CD4-positive, CD25-positive, alpha-beta regulatory T cell (primary cell): ENCODE measurements at places on chromosomes 3 and 15. TPM values are rescaled to one million over a fixed set of nuclear protein-coding genes. Genes with fewer than 3 reads are reported as not detected.

GRCh38 chr15:90691982-90692773 is 25.0 kb upstream of the BLM start:
- no peak for DNase-seq

Gene TPRG1
- 5.5 TPM for total RNA-seq

DNA sequence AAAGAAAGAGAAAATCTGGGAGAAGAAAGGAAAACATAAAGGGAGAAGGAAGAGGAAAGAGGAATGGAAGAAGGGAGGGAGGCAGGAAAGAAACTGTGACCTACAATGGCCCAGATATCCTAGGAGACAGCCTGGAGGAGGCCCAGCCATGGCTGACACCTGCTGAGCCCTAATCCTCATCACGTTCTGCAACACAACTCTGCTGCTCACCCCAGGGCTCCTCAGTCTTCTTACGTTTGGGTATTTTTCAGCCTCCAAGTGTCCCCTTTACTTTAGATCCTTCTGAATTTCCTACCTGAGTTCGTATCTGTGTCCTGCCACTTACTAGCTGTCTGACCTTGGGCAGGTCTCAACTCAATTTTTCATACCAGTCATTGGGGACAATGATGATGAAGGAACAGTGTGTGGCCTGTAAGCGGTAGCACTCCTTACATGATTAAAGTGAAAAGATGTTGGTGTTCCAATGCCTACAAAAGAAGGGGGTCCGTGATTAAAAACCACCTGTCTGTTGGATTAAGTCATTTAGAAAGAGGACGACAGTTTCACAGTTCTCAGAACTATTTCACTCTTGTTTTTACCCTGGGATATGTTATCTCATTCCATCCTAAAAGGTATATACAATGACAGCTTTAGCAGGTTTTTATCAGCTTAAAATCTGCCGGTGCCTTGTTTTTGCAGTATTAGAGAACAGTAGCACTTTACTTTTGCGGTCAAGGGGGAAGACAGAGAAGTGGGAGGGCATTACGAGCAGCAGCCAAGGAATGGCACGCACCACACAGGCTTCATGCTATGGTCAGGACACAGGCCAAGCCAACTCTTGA is 47.4 kb downstream of the CCR4 start:
- peak; percentile 76 for DNase-seq

- no peak for DNase-seq
These were observed 1025.1 kb downstream of the OTOL1 start for GRCh38 chr3:162521669-162522068.

Gene ANKRD34C
- total RNA-seq = not detected

DNA sequence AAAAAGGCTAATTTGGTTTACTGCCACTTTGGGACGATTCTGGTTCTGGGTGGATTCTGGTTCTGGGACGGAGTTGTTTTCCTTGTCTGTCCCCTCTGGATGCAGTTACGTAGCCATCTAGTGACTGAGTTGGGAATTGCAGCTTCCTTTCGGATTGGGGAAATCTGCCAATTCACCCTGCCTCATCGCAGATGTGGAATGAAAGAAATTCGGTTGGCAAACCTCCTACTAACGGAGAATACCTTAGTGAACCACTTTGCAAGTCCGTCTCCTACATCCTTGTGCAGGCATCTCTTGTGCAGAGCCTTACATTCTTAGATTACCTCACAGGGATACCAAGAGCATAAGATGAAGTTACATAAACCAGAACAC is 31.5 kb upstream of the AP4E1 start:
- DNase-seq = peak; percentile 81

Gene ACP3
- not detected for total RNA-seq

Gene SLC22A14
- not detected for total RNA-seq

GRCh38 chr15:93027413-93027812 is 61.6 kb downstream of the RGMA start:
- no peak for DNase-seq

Gene CACNA1D
- total RNA-seq = 0.44 TPM

Gene PTPRG
- total RNA-seq = not detected

DNA sequence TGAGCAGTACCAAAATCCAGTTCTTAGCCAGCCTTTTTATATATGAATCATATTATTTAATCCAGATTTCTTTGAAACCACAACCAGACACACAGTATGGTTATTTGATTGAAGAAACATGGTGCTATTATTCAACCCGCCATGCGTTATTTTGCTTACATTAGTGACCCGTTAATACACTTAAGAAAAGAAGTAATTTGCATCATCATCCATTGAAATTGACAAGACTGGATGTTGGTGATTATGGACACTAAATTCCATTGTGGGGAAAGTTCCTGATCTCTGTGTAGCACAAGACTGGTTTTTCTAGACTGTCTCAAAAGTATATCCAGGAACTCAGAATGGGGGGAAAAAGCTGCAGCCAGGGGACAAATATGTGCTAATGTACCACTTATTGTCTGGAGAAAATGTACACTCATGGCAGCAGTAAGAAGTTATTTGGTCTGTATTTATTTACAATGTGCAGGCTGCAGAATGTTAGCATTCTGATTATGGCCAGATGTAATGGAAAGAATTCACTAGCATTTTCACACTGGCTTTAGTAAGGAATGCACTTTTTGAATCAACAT is 80.3 kb downstream of the FILIP1L start:
- no peak for DNase-seq
